C1 segment of cervical spinal cord (tissue), 14 donors: ENCODE measurements at places on chromosomes 2 and 18.

- no peak for DNase-seq
These were observed 164.9 kb upstream of the NT5C1B start for GRCh38 chr2:18754286-18754685.

- DNase-seq = no peak
These were observed 24.5 kb downstream of the BCL2L11 start for GRCh38 chr2:111145103-111145760.

GRCh38 chr18:10875811-10876210 lies 273.6 kb downstream of the PIEZO2 start:
- no peak for DNase-seq

- no peak for DNase-seq
These were observed 158.5 kb upstream of the NOSTRIN start for GRCh38 chr2:168643979-168644378.

DNA sequence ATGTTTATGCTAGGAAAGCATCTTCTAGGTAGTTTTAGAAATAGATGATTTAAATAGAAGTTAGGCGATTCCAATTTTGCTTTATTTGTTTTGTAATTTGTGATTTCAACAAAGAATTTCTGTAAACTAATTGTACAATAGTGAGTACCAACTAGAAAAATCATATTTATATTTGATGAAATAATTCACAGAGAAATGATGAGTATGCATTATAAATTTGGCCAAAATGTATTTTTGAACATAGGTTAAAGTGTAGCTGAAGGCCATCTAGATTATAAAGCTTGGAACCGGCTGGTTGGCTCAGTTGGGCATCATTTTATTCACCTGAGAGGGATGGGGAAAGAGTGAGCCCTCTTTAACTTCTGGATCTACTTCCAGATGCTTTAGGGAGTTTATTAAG lies 50.4 kb downstream of the GPD2 start:
- DNase-seq = no peak

GRCh38 chr2:143034292-143035074 lies 94.7 kb upstream of the ARHGAP15 start:
- DNase-seq = no peak

DNA sequence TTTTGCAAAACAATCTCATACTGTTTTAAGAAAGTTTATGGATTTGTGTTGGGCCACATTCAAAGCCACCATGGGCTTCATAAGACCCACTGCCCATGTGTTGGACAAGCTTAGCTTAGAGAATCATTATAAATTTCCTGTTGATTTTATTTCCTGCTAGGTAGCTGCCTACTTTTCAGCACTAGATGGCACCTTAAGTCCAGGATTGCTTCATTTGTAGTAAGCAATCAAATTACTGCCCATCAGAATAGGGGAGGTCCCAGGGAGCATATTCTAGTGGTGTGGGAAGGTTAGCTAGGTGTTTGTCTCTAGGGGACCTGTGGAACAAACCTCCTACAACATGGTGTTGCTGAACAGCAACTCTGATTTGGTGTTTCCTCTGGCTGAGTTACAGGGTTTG lies 11.0 kb upstream of the DCDC2C start:
- DNase-seq = no peak

DNA sequence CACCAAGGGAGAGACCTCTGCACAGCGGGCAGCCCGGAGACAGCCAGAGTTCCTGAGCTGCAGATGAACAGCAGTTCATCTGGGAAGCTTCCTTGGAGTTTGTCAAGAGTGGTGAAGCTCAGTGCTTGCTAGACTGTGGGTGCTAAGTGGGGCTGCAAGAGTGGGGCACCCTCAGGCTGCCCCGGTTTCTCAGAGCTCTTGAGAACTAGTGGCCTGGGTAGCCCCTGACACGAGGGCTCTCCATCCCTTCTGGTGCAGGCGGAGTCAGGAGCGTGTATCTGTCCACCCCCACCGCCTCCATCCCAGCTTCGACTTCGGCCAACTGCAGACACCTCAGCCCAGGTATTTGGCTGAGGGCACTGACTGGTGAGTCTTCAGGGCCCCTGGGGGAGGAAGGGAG lies 222.0 kb downstream of the LOXHD1 start:
- DNase-seq = no peak

DNA sequence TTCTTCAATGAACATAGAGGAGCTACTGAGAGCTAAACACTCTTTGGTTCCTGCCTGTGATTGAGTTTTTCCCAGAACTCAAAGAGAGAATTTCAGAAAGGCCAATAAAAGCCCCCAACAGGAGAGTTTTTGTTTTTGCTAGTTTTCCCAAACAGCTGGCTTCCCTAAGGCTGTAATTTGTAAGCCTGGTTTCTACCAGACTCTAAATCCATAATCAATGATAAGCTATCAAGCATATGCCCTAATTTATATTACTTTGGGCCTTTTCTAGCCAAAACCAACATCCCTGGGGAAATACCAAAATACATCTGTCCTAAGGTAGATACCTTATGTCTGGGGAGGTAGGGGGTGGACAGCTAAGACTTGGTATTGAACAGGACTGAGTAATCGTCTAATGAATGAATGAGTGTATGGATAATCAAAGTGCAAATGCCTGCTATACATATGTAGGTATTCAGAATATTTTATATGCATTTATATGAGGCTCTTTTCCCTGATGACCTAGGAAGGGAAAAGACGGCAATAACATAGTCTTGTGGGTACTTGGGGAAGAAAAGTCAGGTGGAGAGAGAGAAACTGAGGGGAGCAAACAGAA lies 26.0 kb upstream of the APOB start:
- DNase-seq = no peak

DNA sequence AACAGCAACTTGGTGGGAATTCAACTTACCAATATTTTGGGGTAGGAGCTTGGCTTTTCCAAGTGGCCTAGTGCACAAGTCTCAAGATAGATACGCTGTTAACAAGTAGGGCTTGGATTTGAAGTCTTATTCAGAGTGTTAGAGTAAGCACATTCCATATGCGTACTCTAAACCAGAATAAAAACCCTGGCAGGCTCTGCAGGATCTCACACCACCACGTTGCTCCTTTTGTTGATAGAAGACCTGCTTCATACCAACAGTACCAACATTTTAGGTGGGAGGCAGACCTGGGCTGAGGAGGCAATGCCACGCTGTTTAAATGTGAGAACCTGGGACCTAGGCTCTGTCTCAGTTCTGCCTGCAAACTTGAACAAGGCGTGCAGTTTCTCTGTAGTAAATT lies 214.0 kb downstream of the RNF144A start:
- DNase-seq = no peak

- no peak for DNase-seq
These were observed 7.2 kb upstream of the CD226 start for GRCh38 chr18:69954719-69955480.

DNA sequence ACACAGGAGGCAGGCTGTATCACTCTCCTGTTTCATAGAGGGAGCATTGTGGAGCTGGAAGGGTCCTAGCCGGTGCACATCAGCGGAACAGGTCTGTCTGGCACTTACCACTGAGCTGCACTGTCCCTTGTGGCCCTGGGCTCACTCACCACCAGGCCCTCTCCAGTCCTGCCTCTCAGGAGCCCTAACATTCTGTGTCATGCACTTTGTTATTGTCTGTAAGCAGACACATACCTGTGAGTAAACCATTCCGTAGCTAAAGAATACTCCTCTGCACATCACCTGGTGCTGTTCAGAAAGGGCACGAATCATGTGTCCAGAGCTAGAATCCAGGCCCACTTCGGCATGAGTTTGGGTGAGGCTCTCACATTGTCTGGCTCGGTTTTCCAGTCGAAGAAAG lies 93.6 kb downstream of the CRIM1 start:
- no peak for DNase-seq

DNA sequence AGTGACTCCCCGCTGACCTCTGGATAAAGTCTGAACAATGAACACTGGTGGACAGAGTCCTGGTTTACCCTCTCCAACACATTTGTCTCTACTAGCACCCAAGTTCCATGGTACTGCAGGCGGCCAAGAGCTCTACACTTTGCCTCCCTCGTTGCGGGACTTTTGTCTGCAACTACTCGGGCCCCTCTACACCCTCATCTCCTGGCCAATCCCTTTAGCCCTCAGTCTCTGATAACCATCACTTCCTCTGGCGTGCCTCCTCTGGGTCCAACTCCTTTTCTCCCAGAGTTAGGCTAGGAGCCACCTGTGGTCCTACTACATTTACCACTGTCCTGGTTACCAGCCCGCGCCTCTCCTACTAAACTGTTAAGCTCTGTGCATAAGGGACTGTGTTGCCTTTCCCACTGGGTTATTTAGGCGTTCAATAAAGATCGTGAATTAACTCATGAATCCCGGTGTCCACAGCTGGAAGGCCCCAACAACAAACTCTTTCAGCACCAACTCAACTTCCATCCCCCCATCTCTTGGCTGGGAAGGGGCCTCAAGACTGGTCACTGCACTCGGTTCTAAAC lies 757 bp downstream of the HDHD2 start:
- no peak for DNase-seq

- no peak for DNase-seq
These were observed 18.9 kb downstream of the TTR start for GRCh38 chr18:31610286-31611205.

GRCh38 chr2:86224645-86225355 lies 25.5 kb downstream of the MRPL35 start:
- DNase-seq = no peak

DNA sequence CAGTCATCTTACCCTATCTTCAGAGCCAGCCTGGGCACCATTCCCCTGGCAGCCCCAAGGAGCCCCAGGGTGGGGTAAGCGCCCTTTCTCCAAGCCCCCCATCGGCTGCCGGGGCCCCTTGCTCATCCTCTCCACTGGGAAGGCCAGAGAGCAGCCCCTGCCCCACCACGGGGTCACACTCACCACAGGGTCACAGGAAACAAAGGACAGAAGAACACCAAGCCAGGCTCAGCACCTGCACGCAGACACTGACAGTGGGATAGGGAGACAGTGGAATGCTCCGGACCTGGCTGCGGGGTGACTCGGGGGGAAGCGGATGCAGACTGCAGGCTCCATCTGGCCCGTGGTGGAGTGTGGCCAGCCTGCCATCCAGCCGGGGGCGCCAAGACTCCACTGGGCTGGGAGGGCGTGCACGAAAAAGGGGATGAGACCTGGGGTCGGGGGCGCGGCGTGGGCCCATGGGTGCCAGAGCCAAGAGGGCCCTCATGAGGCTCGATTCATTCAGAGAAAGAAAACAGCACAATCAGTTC lies 21.1 kb downstream of the HDAC4 start:
- DNase-seq = no peak

DNA sequence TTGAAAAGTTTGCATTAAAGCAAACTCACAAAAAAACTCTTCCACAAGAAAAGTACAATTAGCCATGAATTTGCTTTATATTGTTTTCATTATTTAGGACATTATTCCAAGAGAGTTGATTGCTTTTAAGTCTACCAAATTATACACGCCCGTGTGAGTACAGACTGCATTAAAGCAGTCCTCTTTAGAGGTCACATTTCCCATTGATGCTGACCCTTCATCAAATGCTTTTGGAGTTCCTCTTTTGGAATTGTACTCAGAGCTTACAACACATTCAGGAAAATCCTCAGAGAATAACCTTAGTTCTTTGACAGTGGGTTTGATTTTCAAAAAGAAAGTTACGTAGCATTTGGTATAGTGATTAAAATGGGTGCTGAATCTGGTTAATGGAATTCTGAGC lies 256.1 kb downstream of the CDH2 start:
- no peak for DNase-seq

DNA sequence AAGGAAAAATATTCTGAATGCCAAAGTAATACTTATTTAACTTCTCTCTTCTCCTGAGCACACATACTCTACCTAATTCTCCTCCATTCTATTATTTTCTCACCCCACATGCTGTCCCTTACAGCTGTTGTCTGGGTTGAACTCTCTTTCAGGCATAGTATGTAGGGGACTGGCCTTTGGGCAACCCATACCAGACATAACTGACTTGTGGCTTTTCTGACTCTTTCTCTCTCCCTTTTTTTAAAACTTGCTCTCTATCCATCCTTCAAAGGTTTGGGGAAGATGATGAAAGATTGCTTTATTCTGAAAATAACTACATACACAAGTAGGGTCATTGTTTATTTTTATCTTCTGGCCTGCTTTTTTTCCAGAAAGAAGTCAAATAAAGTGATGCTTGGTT lies 69.9 kb upstream of the NOSTRIN start:
- no peak for DNase-seq

- no peak for DNase-seq
These were observed 465.7 kb downstream of the FBXO15 start for GRCh38 chr18:73681912-73682311.

- DNase-seq = no peak
These were observed 29.8 kb downstream of the TSPYL6 start for GRCh38 chr2:54226260-54226659.

GRCh38 chr2:240799033-240799820 lies 20.8 kb downstream of the KIF1A start:
- no peak for DNase-seq

DNA sequence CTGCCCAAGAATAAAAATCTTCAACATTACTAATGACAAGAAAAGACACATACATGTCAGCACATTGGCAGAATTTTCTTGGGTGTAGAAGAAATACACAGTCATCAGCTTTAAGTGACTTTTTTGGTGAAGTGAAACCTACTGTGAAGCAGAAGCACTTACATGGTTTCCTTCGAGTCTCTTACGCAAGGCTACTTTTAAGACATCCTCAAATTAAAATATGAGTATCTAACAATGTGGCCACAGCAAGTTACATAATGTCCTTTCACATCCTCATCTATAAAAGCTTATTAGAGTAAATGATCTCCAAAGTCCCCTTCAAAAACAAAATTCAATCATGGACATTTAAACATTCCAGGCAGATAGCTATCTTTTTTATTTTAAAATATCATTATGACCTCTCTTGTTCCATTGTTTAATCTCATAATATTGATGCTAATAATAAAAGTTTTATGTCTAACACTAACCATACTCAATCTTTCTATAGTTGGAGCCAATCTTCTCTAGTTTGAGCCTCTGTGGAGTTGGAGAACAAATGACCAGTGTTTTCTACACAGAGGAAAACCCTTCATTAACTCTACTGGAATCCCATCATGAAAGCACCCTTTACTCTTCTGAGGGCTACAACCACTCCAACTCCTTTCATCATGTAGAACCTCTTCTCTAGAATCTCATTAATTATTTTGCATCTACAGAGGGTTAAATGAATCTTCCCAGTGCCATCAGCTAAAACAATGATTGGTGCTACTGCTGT lies 182.2 kb upstream of the ZFP36L2 start:
- no peak for DNase-seq

DNA sequence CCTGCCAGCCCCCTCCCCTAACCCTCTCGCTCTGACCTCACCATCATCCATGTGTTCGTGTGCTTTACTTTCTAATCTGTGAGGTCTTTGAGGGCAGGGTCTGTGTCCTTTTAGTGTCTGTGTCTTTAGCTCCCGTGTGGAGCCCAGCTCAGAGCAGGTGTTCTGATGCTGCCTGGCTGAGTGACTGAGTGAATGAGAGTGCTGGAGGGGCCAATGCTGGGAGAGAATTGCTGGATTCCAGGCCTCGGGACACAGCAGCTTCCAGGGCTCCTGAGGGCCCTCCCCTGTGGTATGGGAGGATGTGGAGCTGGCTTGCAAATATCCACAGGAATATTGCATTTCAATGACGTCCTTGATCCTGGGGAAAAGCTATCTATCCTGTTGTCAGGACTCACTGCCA lies 160.6 kb downstream of the ANKRD30B start:
- no peak for DNase-seq
